ENCODE measurements at places on chromosomes 1 and 21.

- peak; percentile 4 for DNase-seq
These were observed 1.7 kb downstream of the MPZ start for GRCh38 chr1:161307892-161308638.

GRCh38 chr1:17630048-17630830, 90.7 kb downstream of the ARHGEF10L start:
- peak; percentile 79 for DNase-seq

DNA sequence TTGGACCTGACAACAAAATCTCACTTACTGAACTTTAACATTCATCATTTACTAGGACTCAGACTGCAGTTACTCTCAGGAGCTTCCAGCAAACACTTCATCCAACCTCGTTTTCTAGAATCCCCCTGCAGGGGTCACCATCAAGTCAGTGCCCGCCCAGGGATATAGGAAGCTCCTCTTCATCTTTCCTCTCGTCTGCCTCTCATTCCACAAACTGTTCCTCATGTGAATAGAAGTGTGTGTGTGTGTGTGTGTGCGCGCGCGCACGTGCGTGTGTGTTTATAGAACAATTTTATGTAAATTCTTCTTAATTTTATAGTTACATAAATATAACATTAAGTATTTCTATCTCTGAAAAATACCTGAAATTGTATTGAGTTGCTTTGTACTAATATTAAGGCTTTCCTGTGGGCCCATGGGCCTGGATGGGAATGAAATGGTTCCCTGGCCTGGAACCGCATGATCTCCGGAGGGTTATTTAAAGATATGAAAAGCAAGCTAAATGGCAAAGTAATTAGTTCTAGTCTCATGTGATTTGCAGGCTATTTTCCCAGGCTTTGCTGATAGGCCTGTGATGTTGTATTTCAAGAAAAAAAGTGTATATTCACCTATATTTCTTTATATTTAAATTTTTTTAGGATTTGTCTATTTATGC, 21.7 kb upstream of the ABCD3 start:
- DNase-seq: peak; percentile 18

GRCh38 chr1:33001282-33001681, 35.4 kb downstream of the AK2 start:
- DNase-seq: no peak

- no peak for DNase-seq
These were observed 327.3 kb downstream of the ZNF326 start for GRCh38 chr1:90322186-90322585.

DNA sequence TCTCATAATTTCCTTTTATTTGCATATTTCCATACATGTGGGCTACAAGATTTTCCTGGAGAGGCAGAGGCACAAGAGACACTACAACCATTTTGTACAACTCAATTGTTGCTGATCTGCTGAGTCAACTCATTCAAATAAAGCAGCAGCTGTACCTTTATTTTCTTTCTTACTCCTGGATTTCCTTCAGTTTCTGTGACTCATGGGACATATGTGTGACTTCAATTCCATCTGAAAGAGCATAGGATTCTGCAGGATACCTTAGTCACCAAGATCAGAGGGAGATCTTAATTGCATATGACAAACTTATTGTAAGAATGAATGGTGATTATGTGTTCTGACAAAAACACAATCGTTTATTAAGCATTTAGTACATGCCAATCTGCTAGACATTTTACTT, 2219.4 kb downstream of the NCAM2 start:
- DNase-seq: no peak

GRCh38 chr1:165342587-165342986, 13.9 kb downstream of the LMX1A start:
- no peak for DNase-seq

GRCh38 chr1:203667616-203668015, 41.0 kb downstream of the ATP2B4 start:
- DNase-seq: peak; percentile 72

DNA sequence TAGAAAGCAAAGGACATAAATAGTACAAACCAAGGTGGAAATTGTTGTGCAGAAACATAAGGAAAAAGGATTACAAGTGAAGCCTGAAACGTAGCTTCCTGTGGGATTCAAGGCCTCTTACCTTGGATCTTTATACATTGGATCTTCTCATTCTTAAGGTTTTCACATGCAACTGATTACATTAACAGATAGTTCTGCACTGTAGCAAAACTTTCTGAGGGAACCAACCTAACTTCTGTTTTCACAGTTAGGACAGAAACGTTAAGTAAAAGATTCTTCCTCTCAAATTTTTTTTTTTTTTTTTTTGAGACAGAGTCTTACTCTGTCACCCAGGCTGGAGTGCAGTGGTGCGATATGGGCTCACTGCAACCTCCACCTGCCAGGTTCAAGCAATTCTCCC, 7.8 kb upstream of the TM2D1 start:
- no peak for DNase-seq

- DNase-seq: no peak
These were observed 24.8 kb upstream of the ZMYM4 start for GRCh38 chr1:35243691-35244090.

DNA sequence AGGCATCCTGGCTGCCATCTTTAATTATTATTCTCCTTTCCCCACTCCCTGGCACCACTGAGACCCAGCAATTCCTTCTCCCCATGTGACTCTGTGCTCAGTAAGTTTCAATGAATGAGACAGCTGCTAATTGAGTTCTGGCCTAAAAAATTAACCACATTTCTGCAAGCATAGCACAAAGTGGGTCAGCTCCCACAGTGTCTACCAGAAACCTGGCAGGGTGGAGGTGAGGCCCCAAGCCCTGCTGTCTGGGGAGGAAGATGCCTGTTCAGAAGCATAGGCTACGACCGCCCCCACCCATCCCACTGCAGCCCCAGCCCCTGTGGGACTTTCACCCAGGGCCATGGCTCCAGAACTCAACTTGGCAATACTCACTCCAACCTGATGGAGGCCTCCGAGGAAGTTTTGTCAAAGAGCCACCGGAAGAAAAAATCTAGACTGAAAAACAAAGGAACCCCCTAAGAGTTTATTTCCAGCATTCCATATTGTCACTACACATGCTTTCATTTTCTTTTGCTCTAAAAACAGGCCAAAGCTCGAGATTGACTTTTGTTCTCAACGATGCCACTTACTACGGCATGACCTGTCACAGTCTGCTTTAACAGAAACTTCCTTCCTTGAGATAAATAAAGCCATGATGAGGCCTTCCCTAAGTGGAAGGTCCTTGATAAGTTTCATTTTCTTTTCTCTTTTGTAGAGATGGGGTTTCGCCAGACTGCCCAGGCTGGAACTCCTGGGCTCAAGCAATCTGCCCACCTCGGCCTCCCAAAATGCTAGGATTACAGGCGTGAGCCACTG, 26.5 kb downstream of the TMEM63A start:
- DNase-seq: no peak

DNA sequence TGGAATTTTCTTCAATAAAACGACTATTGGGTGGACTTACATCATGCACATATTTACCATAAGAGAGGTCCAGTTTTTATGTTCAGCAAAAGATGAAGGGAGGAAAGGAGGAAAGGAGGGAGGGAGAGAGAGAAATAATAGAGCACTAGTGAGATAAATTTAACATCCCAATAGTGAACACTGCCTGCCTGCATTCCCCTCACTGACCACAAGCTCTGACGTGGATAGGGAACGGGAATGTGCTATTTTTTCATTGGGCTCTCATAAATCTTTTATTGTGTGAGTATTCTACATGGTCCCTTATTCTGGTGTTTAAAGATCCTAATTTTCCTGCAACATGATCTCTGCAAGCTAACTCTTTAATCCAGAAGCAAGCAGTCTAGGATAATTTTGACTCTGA, 82.1 kb downstream of the TTC3 start:
- peak; percentile 18 for DNase-seq

GRCh38 chr21:16046656-16047330, 317.0 kb downstream of the USP25 start:
- peak; percentile 2 for DNase-seq

- no peak for DNase-seq
These were observed 21.1 kb downstream of the GBP1 start for GRCh38 chr1:89043940-89044339.

DNA sequence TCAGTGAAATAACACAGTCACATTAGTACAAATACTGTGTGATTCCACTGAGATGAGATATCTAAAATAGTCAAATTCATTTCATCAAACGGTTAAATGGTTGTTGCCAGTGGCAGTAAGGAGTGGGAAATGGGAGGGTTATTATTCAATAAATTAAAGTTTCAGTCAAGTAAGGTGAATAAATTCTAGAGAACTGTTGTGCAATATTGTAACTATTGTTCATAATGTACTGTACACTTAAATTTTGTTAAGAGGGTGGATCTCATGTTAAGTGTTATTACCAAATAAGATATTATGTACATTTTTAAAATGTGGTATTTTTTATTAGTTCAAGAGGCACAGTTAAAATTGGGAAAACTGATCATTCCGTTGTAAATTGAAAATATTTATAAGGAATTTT, 463.3 kb upstream of the BRINP3 start:
- no peak for DNase-seq

- DNase-seq: peak; percentile 57
These were observed 31.3 kb downstream of the NCMAP start for GRCh38 chr1:24586970-24587820.

DNA sequence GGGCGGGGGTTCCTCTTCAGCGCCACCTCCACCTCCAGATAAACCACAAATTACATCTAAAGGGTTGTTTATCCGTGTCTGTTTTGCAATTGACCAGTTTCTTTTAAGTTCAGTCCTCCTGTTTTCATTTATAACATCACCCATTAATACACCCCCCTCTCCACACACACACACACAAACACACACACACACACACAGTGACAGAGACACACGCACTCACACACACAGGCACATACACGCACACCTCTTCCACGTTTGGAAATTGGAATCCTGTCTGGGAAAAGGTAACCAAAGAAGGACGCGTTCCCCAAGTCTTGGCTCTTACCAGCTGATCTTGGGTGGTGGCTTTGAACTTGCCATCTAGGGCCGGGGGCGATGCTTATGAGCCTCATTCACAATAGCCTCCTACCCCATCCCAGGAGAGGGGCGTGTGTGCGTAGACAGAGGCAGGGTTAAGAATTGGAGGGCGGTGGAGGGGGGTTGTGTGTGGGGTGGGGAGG, 442 bp upstream of the CSMD2 start:
- peak; percentile 25 for DNase-seq

GRCh38 chr1:116557323-116557878, 13.4 kb downstream of the CD58 start:
- no peak for DNase-seq

GRCh38 chr1:185215911-185216310, 58.9 kb downstream of the SWT1 start:
- DNase-seq: no peak

- DNase-seq: no peak
These were observed 8.0 kb downstream of the SMIM12 start for GRCh38 chr1:34851431-34852105.

DNA sequence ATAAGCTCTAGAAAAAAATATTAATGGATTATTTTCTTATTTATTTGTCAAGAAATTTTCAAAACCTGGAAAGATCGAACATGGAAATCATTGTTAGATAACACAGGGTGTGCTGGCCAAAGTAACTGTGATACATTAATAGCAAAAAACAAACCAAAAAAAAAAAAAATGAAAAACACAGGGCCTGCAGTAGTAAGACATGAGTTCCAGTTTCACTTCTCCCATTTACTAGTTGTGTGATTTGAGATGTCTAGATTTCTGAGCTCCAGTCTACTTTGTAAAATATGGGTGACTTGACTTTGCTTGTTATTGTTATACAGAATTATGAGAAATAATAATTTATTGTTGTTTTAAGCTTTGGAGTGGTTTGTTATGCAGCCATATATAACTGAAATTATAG, 13.6 kb downstream of the FAM177B start:
- DNase-seq: no peak

DNA sequence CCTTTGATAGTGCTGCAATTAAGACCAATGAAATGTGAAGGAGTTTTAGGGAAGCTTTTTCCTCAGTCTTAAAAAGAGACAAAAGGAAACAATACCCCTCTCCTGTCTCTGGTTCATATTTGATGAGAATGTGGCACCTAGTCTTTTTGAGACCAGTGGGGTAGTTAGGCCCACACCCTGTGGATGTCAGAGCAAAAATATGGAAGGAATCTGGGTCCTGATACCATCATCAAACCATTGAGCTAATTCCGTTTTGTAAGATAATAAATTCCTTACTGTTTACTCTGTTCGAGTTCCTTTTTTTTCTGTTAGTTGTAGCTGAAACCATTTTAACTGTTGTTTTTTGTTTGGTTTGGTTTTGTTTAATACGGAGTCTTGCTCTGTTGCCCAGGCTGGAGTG, 33.3 kb downstream of the PTPRC start:
- DNase-seq: peak; percentile 40

DNA sequence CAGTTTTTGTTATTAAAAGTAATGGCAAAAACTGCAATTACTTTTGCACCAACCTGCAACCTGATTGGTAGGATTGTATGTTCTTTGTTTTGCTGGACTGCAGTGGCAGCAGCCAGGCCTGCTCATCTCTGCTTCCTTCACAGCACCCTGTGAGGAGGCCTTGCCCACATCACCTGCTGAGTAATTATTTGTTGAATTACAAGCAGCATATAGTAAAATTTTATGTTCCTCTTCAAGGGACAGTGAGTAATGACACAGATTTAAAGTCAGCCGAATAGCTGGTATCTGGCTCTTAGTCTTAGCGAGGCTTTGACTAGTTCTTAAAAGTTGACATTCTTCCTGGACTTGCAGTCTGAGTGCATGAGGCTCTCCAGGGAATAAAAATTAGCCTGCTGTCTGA, 435.1 kb downstream of the PRDM2 start:
- DNase-seq: no peak

GRCh38 chr1:5099558-5099957, 445.1 kb downstream of the AJAP1 start:
- DNase-seq: no peak

DNA sequence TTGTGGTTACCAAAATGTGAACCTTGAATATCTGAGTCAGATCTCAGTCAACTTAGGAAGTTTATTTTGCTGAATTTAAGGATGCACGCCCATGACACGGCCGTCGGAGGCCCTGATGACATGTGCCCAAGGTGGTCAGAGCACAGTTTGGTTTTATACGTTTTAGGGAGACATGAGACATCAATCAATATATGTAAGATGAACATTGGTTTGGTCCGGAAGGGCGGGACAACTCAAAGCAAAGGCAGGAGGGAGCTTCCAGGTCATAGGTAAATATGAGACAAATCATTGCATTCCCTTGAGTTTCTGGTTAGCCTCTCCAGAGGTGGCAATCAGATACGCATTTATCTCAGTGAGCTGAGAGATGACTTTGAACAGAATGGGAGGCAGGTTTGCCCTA, 1.0 kb upstream of the PRMT2 start:
- no peak for DNase-seq

DNA sequence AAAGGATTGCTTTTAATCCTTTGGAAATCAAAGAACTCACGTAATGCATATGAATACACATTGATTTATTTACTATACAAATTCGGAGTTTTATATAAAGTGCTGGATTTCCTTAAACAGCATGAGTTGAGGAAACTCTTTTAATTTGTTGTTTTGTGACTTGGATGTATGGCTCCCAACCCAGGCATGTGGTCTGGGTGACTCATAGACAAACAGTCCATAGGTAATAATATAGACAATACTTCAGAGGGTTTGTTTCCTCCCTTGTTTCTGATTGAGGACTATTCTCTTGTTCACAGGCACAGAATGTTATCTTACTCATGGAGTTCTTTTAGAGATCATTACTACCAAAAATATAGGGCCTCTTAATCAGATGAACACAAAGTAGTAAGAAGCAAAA, 43.8 kb downstream of the XPR1 start:
- no peak for DNase-seq

All from fibroblast of the aortic adventitia (primary cell).